ENCODE measurements at places on chromosomes 1 and 21.

- peak; percentile 49 for DNase-seq
Observed at GRCh38 chr1:57307392-57308170, 116.3 kb downstream of the DAB1 start.

- DNase-seq, result no peak
Observed at GRCh38 chr21:16084776-16085364, 355.1 kb downstream of the USP25 start.

GRCh38 chr1:11967028-11967547 is 13.2 kb upstream of the MFN2 start:
- DNase-seq, result peak; percentile 49

DNA sequence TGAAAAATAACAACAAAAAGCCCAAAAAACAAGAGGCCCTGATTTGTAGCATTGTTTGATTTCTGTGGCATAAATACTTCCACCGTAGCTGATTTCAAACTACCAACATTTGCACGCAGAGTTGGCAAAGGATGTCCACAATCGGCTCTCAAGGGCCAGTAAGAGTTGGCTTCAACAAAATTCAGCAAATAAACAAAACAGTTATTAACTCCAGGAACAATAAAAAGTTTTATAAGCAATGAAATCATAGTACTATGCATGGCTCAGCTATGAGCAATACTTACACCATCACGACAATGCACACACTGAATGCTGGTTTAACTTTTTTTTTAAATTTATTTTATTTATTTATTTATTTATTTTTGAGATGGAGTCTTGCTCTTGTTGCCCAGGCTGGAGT is 8.7 kb upstream of the COX20 start:
- no peak for DNase-seq

GRCh38 chr1:3237570-3237969 is 168.6 kb downstream of the PRDM16 start:
- no peak for DNase-seq

Data from NB4 (cell line).